ENCODE measurements at places on chromosomes 13 and 19.

DNA sequence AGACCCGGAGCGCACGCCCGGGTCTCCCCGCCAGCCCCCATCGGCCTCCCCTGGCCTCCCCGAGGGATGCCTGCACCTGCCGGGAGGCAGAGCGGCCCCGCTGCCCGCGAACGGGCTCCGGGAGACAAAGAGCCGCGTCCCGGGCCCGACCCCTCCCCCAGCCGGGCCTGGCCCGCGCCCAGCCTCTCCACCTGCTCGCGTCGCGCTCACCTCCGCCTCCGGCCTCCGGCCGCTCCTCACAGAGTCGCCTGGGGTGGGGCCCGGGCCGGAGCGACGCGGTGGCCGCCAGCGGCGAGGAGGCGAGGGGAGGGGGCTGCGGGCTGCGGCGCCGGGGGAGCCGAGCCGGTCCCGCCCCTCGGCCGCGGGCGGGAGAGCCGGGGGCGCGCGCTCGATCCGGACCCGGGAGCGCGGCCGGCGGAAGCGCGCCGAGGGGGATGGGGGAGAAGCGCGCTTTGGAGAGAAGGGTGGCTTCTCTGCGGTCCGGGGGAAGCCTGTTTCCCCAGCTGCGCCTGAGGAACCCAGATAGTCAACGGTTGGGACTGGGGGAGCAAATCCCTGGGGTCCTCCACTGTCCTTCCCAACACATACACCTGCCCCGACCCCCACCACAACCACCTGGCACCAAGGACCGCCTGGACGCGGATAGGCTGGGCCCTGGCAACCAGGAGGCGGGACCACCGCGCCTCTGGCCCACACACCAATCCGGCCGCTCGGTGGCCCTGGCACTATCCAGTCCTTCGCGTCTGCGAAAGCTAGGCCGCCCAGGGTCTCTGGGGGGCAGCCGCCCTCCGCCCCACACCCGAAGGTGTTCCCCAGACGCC lies at the start of gene PRR36:
TSS of gene PRR36 (minus strand) at position 315 of the 821 bp plus-strand sequence. CDS start 701 bp downstream, outside the sequence.
- DNase-seq = peak; percentile 88

DNA sequence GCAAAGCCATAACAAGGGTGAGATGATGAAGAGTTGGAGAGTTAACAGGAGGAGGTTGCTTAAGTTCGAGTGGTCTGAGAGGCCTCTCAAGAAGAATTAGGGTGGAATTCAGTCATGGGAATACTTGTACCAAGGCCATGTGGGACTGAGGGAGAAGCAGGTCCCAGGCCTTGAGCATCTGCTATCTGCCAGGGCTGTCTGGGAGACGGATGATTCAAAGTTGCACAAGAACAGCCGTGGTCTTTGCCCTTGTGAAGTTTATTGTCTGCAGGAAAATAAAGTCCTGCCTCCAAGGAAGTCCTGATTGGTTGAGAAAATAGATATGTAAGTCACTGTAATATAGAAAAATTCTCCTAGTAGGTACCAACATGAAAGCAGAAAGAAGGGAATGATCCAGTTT lies 178.8 kb upstream of the RFC3 start:
- DNase-seq = no peak

DNA sequence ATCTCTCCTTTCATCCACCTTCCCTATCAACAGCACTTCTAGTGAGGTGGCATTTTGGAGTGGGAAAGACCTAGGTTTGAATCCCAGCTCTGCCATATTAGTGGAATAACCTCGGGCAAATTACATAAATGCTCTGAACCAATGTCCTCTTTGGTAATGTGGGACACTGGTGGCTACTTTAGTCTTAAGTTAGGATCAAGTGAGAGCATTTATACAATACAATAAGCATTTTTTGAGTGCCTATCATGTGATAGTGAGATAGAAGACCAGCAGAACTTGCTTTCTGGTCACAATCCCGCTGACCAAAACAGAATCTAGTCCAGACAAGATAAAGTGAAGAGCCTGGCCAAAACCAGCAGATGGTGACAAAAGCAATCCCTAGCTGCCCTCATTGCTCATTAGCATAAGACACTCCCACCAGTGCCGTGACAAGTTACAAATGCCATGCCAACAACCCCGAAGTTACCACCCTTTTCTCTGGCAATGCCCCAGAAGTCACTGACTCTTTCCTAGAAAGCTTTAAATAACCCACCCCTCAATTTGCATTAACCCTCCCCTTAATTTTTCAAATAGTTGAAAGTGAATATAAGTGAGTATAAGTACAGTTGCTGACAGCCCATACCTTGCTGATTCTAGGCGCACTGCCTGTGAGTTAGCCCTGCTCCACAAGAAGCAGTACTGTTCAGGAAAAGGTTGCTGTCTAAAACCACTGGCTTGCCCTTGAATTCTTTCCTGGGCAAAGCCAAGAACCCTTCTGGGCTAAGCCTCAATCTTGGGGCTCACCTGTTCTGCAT lies 28.9 kb upstream of the KPNA3 start:
- no peak for DNase-seq

DNA sequence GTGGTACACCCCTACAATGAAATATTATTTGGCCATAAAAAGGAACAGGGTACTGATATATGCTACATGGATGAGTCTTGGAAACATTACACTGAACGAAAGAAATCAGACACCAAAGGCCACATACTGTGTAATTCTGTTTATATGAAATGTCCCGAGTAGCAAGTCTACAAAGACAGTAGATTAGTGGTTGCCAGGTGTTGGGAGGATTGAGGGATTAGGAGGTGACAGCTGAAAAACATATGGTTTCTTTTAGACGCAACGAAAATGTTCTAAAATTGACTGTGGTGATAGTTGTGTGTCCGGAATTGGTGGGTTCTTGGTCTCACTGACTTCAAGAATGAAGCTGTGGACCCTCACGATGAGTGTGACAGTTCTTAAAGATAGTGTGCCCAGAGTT lies 35.1 kb downstream of the IL17D start:
- DNase-seq = no peak

All from H7 (cell line).